ENCODE measurements at places on chromosomes 1 and 21. TPM values are rescaled to one million over a fixed set of nuclear protein-coding genes. Genes with fewer than 3 reads are reported as not detected.

The ANKRD65 gene
- total RNA-seq = 0.04 TPM

The CTH gene
- 1.5 TPM for total RNA-seq

The AMY1B gene
- not detected for total RNA-seq

The TAS1R1 gene
- total RNA-seq = not detected

The ANKRD34A gene
- 0.11 TPM for total RNA-seq

The KCNH1 gene
- 3.5 TPM for total RNA-seq

The SDC3 gene
- total RNA-seq = 7.2 TPM

The CRTC2 gene
- 40.2 TPM for total RNA-seq

The CFHR2 gene
- not detected for total RNA-seq

The LPAR3 gene
- 0.62 TPM for total RNA-seq

The S100A3 gene
- total RNA-seq = 104 TPM

The SLAMF6 gene
- not detected for total RNA-seq

The SOX13 gene
- total RNA-seq = 13.5 TPM

The KCNE2 gene
- total RNA-seq = not detected

The LEMD1 gene
- total RNA-seq = not detected

The BSND gene
- not detected for total RNA-seq

The CLSTN1 gene
- total RNA-seq = 64.2 TPM

Measured in A549 treated with CORT108297 at 1 μM for 4 hours (cell line).